ENCODE measurements at places on chromosomes 11 and 22. TPM values are rescaled to one million over a fixed set of nuclear protein-coding genes. Genes with fewer than 3 reads are reported as not detected.

MPZL2 gene
- 0.56 TPM for total RNA-seq

CREBZF gene
- total RNA-seq = 36.3 TPM

MFNG gene
- total RNA-seq = 0.30 TPM

GAL3ST1 gene
- total RNA-seq = 0.23 TPM

SORL1 gene
- total RNA-seq = 11.8 TPM

TRIM5 gene
- 41.6 TPM for total RNA-seq

TSGA10IP gene
- total RNA-seq = not detected

GPHA2 gene
- total RNA-seq = not detected

MRGPRX3 gene
- not detected for total RNA-seq

ANO1 gene
- 3.8 TPM for total RNA-seq

SYCE3 gene
- not detected for total RNA-seq

PRODH gene
- total RNA-seq = under 0.01 TPM

PAX6 gene
- total RNA-seq = not detected

INS gene
- total RNA-seq = not detected

GGT5 gene
- total RNA-seq = 12.1 TPM

NARS2 gene
- total RNA-seq = 11.2 TPM

AHNAK gene
- 498 TPM for total RNA-seq

OR5A1 gene
- total RNA-seq = not detected

DNAJB7 gene
- not detected for total RNA-seq

VSIG10L2 gene
- total RNA-seq = not detected

NCAPH2 gene
- 19.7 TPM for total RNA-seq

APOL5 gene
- 0.46 TPM for total RNA-seq

SLC6A5 gene
- total RNA-seq = not detected

MOB2 gene
- 31.0 TPM for total RNA-seq

PGGHG gene
- total RNA-seq = 14.9 TPM

F2 gene
- total RNA-seq = not detected

GPR83 gene
- total RNA-seq = not detected

MMP7 gene
- total RNA-seq = not detected

LRP4 gene
- 8.1 TPM for total RNA-seq

SLC15A3 gene
- total RNA-seq = 10.7 TPM

HOATZ gene
- not detected for total RNA-seq

MMP26 gene
- not detected for total RNA-seq

IFITM10 gene
- 1.9 TPM for total RNA-seq

RAB3IL1 gene
- 11.8 TPM for total RNA-seq

E2F8 gene
- 0.13 TPM for total RNA-seq

CHRDL2 gene
- total RNA-seq = not detected

BTBD18 gene
- not detected for total RNA-seq

GRIK4 gene
- total RNA-seq = under 0.01 TPM

KLHL35 gene
- total RNA-seq = 4.6 TPM

ACTN3 gene
- total RNA-seq = not detected

MS4A6E gene
- total RNA-seq = not detected

COPB1 gene
- total RNA-seq = 299 TPM

LINC01488 gene
- not detected for total RNA-seq

Data from smooth muscle cell of the pulmonary artery (primary cell).